Foreskin keratinocyte (primary cell): ENCODE measurements at places on chromosomes 12 and 14. TPM values are rescaled to one million over a fixed set of nuclear protein-coding genes. Genes with fewer than 3 reads are reported as not detected.

Gene IFNG-AS1
- not detected in 2 replicates for total RNA-seq

Gene BMP4
- total RNA-seq, result 8.6 and 13.7 TPM in 2 replicates

Gene VPS37B
- 49.3 and 59.0 TPM in 2 replicates for total RNA-seq

Gene OR4K14
- total RNA-seq, result not detected in 2 replicates

Gene MANSC4
- 0.20 and 0.25 TPM in 2 replicates for total RNA-seq

Gene SLC25A47
- not detected in 2 replicates for total RNA-seq

Gene SLC6A15
- total RNA-seq, result 29.6 and 38.8 TPM in 2 replicates

Gene HOXC6
- 3.9 and 4.3 TPM in 2 replicates for total RNA-seq

Gene CORO1C
- 150 and 182 TPM in 2 replicates for total RNA-seq

Gene ABCD4
- total RNA-seq, result 14.9 and 16.3 TPM in 2 replicates
